ENCODE measurements at places on chromosomes 12 and 14. TPM values are rescaled to one million over a fixed set of nuclear protein-coding genes. Genes with fewer than 3 reads are reported as not detected.

DNA sequence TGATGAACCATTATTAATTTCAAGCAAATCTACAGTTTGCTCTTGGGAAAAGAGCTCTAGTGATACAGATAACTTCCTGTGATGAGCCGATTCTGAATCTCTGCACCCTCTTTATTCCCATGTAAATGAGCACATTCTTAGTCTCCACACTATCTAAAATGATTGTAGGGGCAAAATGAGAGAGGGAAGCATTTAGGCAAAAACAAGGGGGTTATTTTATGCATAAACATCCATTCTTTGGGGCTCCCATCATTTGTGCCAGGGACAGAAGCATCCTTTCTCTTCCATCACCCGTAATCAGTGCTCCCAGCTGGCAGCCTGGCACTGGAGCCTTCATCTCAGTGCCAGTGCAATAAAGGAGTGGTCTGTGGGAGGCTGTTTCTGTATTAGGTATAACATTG lies 1.7 kb upstream of the GPD1 start:
- no peak for DNase-seq

DNA sequence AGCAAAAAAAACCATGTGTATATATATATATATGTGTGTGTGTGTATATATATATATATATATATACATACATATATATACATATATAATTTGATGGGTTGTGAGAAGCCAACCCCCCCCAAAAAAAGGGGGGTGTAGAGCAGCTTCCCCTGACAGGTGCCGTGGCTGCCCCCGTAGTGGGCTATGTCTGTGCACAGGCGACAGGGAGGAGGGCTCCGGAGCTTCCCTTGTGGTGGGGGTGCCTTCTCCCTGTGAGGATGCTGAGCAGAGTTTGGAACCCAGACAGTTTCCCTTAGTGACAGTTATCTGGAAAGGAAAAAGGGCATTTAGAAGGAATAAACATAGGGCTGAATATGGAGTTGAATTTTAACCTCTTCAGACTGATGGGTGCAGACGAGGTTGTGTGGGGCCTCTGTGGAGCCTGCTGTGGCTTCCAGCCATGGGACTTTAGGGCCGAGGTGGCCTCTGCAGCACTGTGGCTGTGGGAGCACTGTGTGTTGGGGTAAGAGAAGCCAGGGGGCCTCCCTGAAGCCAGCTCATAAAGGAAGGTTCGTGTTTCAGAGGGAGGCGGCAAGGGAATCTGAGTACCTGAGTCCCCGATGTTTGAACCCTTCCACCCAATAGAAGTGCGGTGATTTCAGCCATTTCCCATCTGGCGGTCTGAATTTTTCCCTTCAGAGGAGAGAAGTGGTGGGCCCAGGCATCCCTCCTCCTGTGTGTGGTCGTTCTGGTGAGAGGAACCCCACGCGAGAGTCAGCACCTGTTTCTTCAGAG lies 19.8 kb downstream of the XRCC3 start:
- DNase-seq = peak; percentile 63

GRCh38 chr12:87136330-87136976 lies 880.3 kb upstream of the MGAT4C start:
- no peak for DNase-seq

- no peak for DNase-seq
Measured at GRCh38 chr14:37493606-37494005, 101.4 kb downstream of the FOXA1 start.

- peak; percentile 59 for DNase-seq
Measured at GRCh38 chr12:55068416-55069010, 48.7 kb downstream of the NEUROD4 start.

DNA sequence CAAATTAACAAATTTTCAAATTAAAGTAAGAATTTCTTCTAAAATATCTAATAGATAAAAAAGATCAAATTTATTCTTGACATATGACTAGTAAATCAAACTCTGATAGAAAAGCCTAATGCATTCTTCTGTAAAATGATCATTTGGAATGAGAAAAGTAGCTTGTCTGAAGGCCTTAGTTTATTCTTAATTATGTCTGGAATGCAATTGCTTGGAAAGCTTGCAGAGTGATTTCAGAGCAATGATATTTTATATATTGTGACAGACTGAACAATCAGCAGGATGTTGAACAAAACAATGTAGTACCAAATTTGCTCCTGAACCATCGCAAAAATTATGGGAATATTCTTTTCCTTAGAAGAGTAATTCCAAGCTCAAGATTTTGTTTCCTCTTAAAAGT lies 789.6 kb upstream of the NOVA1 start:
- DNase-seq = no peak

GRCh38 chr14:88417594-88417993 lies 32.1 kb downstream of the SPATA7 start:
- no peak for DNase-seq

GRCh38 chr12:14629832-14630710 lies 62.4 kb upstream of the PLBD1 start:
- peak; percentile 39 for DNase-seq

DNA sequence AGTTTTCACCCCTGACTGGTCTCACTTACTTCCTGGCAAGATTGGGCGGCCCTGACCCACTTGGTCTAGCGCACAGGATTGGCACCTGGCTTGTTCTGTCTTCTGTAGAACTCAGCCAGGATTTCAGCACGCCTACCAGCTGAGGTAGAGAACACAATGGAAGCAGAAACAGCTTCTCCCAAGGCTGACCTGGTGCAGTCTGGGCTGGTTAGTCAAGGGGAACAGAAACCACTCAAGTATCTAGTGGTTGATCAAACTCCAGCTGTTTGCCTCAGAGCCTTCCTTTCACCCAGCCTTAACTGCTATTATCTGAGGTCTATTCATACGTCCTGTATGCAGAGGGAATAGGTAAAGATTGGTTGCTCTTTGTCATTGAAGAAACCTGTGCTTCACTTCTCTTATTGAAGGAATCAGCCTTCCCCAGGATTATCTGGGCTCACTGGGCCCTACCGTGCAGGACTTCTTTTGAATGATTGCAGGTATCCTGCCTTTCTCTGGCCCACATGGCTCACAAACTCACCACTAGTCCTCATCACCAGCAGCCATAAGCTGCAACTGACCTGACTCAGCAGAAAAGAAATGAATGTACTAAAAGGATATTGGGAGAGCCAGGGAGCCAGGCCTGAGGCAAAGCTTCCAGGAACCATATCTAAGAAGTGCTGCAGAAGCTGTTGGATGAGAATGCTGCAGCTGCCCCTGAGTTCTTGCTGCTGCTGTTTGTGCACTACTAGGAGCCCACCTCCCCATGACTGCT lies 2.5 kb upstream of the PLEKHD1 start:
- no peak for DNase-seq

DNA sequence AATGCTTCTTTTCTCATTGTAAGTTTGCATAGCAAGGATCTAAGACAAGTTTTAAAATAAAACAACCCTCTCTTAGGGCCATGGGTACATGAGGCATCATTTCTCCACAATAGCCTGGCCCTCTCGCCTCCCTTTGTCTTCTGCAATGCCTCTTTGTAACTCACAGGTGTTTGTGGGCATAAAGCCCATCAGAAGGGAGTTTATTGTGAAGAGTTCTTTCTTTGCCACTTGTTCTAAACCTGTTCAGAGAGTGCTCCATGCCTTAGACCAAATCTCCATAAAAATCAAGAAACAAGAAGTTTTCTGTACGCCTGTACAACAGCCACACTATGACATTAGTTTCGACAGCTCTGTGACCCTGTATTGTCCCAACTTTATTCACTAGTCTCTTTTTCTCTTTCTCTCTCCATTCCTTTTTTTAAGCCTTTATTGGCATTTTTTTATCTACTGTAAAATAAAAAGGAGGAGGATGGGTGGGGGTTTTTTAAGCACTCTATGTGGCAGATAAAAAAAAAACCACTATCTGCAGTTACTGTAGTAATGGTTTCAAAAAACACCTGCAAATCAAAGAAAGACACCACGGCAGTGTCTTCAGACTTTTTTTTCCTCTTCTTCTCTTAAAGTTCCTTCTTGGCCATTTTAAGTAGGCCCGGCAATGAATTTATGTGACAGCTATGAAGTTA lies 1.6 kb downstream of the C12orf42 start:
- no peak for DNase-seq

- no peak for DNase-seq
Measured at GRCh38 chr12:105100207-105100985, 7.1 kb upstream of the WASHC4 start.

DNA sequence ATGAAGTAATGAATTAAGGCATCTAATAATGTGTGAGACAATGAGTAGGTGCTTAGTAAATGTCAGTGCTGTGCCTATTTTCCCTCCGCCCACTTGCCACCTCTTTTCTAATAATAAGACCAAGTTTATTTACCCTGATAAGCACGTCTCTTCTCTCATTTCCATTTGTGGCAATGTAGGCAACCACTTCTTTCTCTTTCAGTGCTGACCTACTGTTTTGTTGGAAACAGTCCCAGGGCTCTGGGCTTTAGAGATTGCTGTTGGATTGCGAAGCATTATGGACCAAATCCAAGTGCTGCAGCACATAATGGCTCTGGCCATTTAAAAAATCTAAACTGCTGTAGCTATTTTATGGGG lies 141.3 kb upstream of the PLEKHG7 start:
- no peak for DNase-seq

- DNase-seq = peak; percentile 4
Measured at GRCh38 chr12:21773806-21774205, 700 bp downstream of the KCNJ8 start.

DNA sequence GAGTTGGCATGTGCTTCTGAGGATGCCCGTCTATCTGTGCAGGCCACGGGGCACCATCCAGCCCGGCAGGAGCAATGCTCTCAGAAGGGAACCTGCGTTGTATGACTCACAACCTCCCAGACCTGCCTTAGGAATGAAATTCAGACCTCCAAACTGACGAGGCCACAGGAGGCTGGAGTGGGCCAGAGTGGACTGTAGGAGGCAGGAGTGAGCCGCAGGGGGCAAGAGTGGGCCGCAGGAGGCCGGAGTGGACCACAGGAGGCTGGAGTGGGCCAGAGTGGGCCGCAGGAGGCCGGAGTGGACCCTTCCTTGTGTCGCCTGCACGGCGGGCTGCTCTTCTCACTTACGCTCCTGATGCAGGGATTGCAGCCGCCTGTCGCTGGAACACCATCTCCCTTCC lies 11.1 kb upstream of the FBRSL1 start:
- no peak for DNase-seq

GRCh38 chr12:131028587-131029338 lies 75.1 kb downstream of the ADGRD1 start:
- DNase-seq = no peak

DNA sequence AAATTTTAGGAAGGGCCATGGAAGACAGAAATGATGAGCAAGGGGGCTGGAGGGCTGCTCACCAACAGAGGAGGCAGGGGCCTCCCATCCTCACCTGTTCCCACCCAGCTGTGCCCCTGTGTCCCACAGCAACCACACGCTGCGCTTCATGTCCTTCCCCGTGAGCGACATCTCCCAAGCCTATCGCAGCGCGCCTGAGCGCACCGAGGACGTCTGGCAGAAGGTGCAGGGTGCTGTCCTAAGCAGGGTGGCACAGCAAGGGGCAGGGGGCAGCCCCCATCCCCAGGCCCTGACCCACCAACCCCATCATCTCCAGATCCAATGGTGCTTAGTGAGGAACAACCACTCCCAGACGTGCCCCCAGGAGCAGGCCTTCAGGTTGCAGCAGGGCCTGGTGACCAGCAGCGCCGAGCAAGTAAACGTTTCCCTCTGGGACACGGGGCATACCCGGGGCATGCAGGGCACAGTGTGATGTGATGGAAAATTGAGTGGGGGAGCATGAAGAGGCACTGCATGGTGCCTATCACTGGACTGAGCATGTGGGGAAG lies 8.1 kb downstream of the CARMIL3 start:
- peak; percentile 19 for DNase-seq

- DNase-seq = no peak
Measured at GRCh38 chr14:39157491-39157890, 12.6 kb downstream of the TRAPPC6B start.

- DNase-seq = no peak
Measured at GRCh38 chr14:77667331-77667730, 40.5 kb downstream of the ALKBH1 start.

- DNase-seq = no peak
Measured at GRCh38 chr14:96747006-96747405, 50.2 kb upstream of the VRK1 start.

- DNase-seq = peak; percentile 74
Measured at GRCh38 chr14:93137864-93138263, 22.1 kb upstream of the ITPK1 start.

GRCh38 chr14:39097159-39097558 lies 5.9 kb downstream of the SEC23A start:
- peak; percentile 25 for DNase-seq

- no peak for DNase-seq
Measured at GRCh38 chr12:105559310-105559709, 228.8 kb downstream of the C12orf75 start.

- DNase-seq = no peak
Measured at GRCh38 chr12:49282302-49282701, 12.6 kb upstream of the PRPH start.

Gene DIP2B
- total RNA-seq = 13.7 TPM

Gene RPGRIP1
- 0.11 TPM for total RNA-seq

Gene SLC48A1
- total RNA-seq = 10.9 TPM

Gene POTEM
- not detected for total RNA-seq

Gene KIF26A
- 61.0 TPM for total RNA-seq

Gene TAS2R7
- total RNA-seq = not detected

Gene C12orf54
- total RNA-seq = not detected

Gene RGS6
- 0.87 TPM for total RNA-seq

Gene CMTM5
- 0.14 TPM for total RNA-seq
